ENCODE measurements at places on chromosomes 11 and 22. TPM values are rescaled to one million over a fixed set of nuclear protein-coding genes. Genes with fewer than 3 reads are reported as not detected.

Gene DRD2
- 6.5 TPM for total RNA-seq

Gene CFAP68
- 19.6 TPM for total RNA-seq

Gene ANKK1
- 0.23 TPM for total RNA-seq

Gene PRAME
- not detected for total RNA-seq

Gene MMP7
- not detected for total RNA-seq

Gene ADAMTS15
- total RNA-seq = 6.2 TPM

Gene ARVCF
- total RNA-seq = 57.9 TPM

Gene PRRG4
- 0.46 TPM for total RNA-seq

Gene EFCAB6
- total RNA-seq = 12.0 TPM

Gene SLC22A6
- total RNA-seq = 5.8 TPM

Gene TRPC6
- total RNA-seq = 5.3 TPM

Gene CCDC87
- total RNA-seq = 1.2 TPM

Gene NNMT
- 0.92 TPM for total RNA-seq

Gene ZNF408
- 3.7 TPM for total RNA-seq

Gene TEX54
- total RNA-seq = not detected

Gene UEVLD
- total RNA-seq = 20.1 TPM

Gene ANO5
- 35.5 TPM for total RNA-seq

Gene YAP1
- 33.9 TPM for total RNA-seq

Gene TMEM45B
- total RNA-seq = 0.69 TPM

Gene STIP1
- 97.6 TPM for total RNA-seq

Gene KRTAP5-7
- not detected for total RNA-seq

Gene MS4A15
- total RNA-seq = not detected

Gene GLYAT
- not detected for total RNA-seq

Gene IFTAP
- 66.0 TPM for total RNA-seq

Gene KRTAP5-1
- total RNA-seq = not detected

Gene GAL3ST1
- 6.0 TPM for total RNA-seq

Gene TYR
- not detected for total RNA-seq

Gene CATSPER1
- total RNA-seq = not detected

Gene SYT8
- total RNA-seq = not detected

Gene SLC15A3
- 9.9 TPM for total RNA-seq

Gene RTN4R
- 12.5 TPM for total RNA-seq

Gene SMIM38
- total RNA-seq = 0.92 TPM

Data from diencephalon (tissue), 1 donor.